ENCODE measurements at places on chromosomes 5 and 9. TPM values are rescaled to one million over a fixed set of nuclear protein-coding genes. Genes with fewer than 3 reads are reported as not detected.

DNA sequence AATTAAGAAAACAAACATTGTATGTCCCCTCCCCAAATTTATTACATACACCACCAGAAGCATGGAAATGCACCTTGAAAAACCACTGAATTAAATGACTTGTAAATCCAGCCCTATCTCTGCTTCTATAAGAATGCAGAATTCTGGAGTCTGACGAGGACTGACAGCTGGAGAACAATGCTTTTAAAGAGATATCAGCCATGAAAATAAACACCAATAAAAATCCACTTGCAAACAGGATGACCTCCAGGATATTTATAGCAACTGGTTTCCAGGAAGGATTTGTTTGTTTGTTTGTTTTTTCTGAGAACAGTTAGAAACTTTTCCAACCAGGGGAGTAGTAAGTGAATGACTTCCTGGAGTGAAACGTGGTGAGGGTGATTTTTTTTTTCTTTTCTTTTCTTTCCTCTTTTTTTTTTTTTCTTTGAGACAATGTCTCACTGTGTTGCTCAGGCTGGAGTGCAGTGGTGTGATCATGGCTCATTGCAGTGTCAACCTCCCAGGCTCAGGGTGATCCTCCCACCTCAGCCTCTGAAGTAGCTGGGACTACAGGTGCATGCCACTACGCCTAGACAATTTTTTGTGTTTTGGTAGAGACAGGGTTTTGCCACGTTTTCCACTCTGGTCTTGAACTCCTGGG lies 38.7 kb upstream of the SLC36A1 start:
- DNase-seq, result no peak

GRCh38 chr5:123083298-123083697 lies 5.7 kb upstream of the PRDM6 start:
- no peak for DNase-seq

DNA sequence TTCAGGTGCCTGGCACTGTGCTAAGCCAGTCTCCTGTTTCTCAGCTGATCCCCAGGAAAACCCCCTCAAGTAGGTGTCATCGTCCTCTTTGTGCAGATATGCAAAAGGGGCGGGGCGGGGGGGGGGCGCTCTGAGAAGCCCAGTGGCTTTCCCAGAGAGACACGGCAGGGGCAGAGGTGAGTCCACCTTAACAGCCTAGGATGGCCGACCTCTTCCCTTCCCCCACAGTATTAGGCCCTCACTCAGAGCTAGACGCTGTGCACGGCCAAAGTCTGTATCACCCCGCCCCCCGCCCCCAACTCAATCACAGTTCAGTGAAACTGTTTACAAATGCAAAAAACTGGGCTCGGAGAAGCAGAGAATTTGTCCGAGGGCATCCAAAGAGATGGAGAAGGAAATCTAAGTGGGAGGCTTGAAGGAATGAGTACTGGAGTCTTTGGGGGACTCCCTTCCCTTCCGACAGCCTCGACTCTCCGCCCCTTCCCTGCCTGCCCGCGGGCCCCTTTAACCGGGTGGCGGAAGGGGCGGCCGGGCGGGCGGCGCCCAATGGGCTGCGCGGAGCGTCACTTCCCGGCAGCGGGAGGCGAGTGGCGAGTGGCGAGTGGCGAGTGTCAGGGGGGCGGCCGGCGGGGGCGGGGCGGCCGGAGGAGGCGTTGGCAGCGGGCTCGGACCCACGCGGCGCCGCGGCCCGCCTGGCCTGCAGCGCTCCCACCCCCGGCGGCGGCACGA lies at the start of gene ERGIC1:
Gene ERGIC1 (plus strand): TSS at position 566 of the 729 bp plus-strand sequence. CDS start 163 bp downstream, at position 729.
- DNase-seq, result peak; percentile 89

DNA sequence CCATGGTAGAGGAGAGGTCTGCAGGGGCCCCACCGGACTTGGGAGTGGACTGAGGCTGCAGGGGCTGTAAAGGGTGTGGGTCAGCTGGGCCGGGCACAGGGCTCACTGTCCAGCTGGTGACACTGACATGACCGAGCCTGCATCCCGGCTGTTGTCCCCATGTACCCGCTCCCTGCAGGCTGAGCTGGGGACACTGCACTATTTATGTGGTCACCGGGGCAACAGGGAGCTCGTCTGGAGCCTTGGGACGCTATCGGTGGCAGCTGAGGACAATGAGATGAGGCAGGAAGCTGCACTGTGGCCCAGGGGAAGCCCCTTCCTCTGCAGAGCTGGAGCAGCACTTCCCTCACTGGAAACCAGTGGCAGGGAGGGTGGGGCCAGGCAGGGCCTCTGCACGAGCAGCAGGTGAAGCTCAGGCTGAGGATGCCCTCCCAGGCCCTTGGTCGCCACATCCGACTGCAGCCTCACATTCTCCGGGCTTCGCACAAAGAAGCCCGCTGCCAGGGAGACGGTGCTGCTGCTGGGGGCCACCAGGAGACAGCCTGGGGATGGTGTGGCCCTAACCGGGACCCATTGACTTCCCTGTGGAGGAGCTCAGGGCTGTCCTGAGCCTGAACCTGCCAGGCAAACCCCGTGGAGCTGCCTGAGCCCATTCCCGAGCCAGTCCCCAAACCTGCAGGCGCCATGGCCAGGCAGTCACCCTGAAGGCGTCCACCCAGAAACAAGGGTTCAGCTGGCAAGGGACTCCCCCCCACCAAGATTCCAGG lies 26.4 kb downstream of the ZDHHC11B start:
- peak; percentile 90 for DNase-seq

GRCh38 chr5:64629841-64630240 lies 60.5 kb upstream of the SHISAL2B start:
- DNase-seq, result no peak

DNA sequence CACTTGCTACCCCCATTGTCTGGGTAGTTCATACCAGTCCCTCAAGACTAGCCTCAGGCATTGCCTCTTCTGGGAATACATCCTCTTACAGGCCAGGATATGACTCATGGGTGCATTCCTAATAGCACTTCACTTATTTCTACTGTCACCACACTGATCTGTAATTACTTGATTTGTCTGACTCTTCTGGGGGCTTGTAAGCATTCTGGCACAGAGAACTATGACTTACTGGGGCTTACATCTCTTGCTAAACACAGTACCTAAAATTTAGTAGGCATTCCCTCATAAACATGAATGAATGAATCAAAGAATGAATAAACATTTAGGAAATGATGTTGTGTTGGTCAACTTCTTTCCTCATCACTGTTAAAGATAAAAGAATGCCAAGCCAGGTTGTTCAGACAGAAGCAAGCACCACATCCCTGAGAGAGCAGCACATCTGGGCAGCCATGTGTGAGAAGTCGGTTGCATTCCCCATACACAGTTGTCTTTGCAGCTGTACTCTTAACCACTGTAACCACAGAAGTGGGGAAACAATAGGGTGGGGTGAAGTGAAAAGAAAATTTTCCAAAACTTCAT lies 27.6 kb downstream of the IL7R start:
- DNase-seq, result no peak

The C9orf153 gene
- 0.14 TPM for total RNA-seq

DNA sequence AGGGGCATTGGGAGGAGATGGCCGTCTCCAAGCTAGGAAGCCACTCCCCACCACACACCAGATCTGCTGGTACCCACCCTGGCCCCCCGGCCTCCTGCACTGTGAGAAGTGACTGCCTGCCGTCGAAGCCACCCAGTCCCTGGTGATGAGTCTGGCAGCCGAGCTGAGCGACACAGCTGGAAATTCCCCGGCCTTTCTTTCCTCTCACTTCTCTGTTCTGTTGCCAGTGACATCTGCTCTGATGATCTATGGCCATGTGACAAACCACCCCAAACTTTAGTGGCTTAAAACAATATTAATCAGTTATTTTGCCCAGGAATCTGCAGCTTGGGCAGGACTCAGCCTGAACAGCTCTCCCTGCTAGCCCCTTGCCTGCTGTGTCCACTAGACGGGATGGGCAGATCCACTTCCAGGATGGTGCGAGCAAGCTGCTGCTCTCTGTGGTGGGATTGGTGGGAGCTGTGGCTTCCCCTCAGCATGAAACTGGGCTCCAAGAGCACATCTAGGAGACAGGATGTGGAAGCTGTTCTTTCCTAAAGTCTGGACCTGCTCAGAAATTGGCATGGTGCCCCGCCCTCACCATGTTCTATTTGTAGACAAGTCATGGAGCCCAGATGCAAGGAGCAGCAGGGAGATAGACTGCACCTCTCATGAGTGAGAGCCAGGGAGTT lies 211.2 kb downstream of the GADD45G start:
- DNase-seq, result peak; percentile 63

- DNase-seq, result no peak
Measured at GRCh38 chr9:117278020-117278419, 136.8 kb downstream of the ASTN2 start.

DNA sequence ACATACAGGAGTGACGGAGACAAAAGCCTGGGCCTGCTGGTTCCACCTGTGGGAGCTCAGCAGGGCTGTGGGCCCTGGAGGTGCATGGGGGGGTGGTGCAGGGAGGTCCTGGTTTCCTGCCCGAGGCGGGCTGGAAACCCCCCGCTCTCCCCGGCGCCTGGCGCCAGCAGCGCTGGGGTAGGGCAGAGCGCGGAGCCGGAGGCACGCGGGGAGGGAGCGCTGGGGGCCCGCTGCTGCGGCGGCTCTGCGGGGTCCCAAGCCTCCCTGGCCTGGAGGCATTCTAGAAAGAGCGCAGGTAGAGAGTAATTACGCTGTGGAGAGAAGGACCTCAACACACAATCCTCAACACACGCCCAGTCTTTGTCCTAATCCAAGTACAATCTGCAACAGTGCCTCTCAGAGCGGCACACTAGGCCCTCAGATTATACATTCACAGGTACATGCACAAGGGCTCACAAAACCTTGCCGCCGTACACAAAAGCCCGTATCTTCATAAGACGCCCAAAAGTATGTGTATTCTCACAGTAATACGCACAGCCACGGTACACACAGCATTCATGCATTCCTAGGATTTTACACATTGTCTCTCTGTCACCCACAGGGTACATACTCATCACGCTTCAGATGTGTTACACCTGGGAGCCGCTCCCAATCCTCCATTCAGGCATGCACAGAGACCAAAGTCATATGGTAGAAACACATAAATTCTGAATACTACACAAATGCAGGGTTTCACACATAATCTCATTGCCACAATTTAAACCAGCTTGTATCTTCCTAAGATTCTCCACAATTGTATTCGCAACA lies 2.1 kb upstream of the HAND1 start:
- DNase-seq, result no peak

- no peak for DNase-seq
Measured at GRCh38 chr5:164680812-164681520, 1175.5 kb downstream of the MAT2B start.

GRCh38 chr9:133767625-133768024 lies 29.5 kb upstream of the SARDH start:
- DNase-seq, result no peak

- no peak for DNase-seq
Measured at GRCh38 chr9:89484475-89485404, 13.2 kb downstream of the SEMA4D start.

The BAAT gene
- 0.14 TPM for total RNA-seq

The PLEKHG4B gene
- total RNA-seq, result not detected

DNA sequence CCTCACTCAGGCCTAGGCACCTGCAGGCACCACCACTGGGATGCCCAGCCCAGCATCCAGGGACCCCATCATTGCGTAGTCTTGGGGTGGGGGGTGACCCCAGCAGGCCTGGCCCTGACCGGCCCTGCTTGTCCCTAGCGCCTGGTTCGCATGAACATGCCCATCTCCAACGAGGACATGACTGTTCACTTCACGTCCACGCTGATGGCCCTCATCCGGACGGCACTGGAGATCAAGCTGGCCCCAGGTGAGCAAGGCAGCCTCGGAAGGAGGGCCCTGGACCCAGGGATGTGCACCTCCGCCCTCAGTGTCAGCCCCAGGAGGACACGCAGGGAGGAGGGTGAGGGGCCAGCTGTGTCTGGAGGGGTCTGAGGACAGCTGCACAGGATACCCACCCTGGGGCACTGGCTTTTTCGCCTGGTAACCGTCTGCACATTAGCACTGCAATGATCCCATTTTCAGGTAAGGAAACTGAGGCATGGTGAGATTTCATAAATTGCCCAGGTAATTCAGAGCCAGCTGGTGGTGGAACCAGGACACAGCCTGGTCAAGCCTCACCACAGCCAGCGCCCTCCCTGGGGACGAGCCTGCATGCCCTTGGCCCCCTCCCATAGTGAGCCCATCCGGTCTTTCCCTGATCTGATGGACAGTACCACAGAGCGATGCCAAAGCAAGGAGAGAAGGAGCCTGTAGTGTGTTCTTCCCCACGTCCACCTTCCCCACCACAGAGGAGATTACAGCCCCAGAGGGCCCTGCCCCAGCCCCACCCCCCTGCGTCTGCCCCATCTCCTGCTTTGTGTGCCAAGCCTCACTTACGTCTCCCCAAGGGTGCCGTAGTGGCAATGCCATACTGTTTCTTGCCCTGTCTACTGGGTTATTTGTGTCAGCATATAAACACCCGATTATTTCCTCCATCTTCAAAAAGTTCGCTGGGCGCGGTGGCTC lies 228.3 kb downstream of the CACNA1B start:
- no peak for DNase-seq

The TAF11L5 gene
- not detected for total RNA-seq

The OR1J2 gene
- not detected for total RNA-seq

- peak; percentile 15 for DNase-seq
Measured at GRCh38 chr5:36403632-36404311, 102.1 kb upstream of the RANBP3L start.

The DTWD2 gene
- total RNA-seq, result 12.0 TPM

All from heart right ventricle (tissue), 16 donors.